ENCODE measurements at places on chromosomes 5 and 9. TPM values are rescaled to one million over a fixed set of nuclear protein-coding genes. Genes with fewer than 3 reads are reported as not detected.

DNA sequence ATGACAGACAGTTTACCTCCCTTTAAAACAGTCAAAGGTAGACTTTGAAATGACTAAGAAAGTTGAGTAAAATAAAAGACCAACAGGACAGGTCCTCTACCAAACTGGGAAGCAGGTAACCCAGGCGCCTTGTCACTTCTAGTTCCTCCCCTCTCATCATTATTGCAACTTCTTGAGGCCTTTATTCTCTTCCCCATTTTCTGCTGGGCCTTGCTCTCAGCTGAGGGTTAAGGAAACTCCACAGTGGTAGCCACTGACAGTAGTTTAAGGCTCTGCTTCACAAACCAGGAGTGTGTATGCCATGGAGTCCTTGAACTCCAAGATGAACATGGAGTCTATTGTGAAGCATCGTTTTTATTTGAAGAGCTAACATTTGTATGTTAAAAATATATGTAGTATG is 36.9 kb upstream of the TCERG1 start:
- H3K27ac ChIP-seq = no peak overlapping the region
- no peaks in the 10 kb centered on the region for H3K27me3 ChIP-seq
- DNase-seq = no peak
- no peak overlapping the region for H3K4me3 ChIP-seq
- no peaks in the 10 kb centered on the region for H3K36me3 ChIP-seq

GRCh38 chr5:134995850-134996402 is 28.2 kb downstream of the CATSPER3 start:
- no peaks in the 10 kb centered on the region for H3K4me1 ChIP-seq
- H3K27ac ChIP-seq = no peak overlapping the region
- H3K4me3 ChIP-seq = no peak overlapping the region
- H3K36me3 ChIP-seq = no peaks in the 10 kb centered on the region

DNA sequence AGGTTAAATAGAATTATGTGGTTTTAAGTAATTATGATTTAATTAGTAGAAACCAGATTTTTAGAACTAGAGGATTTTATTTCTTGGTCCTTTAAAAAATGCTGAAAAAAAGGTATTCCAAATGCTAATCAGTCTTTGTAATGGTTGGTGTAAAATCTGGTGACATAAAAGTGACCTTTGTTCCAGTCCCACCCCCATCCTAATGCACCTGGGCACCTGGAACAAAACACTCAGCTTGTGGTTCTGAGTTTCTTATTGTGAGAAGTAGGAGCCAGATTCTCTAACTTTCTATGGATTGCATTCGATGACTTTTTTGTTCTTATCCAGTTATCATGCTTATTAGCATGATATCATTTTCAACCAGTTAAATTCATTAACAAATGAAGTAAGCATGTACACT is 115.1 kb upstream of the CTNND2 start:
- no peaks in the 10 kb centered on the region for H3K36me3 ChIP-seq
- H3K27ac ChIP-seq = no peak overlapping the region
- H3K4me1 ChIP-seq = no peaks in the 10 kb centered on the region
- no peaks in the 10 kb centered on the region for H3K27me3 ChIP-seq

- H3K36me3 ChIP-seq = no peaks in the 10 kb centered on the region
- no peak overlapping the region for H3K27ac ChIP-seq
- peaks cover 11% of the 10 kb centered on the region for H3K27me3 ChIP-seq
- H3K4me1 ChIP-seq = no peaks in the 10 kb centered on the region
- H3K4me3 ChIP-seq = no peak overlapping the region
Observed at GRCh38 chr5:51389288-51389576, 6.0 kb downstream of the ISL1 start.

DNA sequence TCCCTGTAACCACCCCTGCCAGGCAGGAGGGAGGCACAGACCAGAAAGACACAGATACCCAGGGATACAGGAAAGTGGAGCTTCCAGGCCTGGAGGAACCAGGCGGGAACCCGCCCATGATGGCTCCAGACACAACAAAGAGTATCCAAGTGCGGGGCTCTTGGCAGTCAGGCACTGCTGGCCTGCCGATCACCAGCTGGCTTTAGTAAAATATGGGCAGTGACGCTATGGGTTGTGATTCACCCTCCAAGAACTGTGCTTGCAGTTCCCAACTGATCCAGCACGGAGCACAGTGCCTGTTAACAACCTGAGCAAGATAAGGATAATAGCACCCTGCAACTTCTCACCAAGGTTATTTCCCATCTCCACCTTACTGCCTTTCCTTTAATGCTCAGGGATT is 463.3 kb downstream of the IRX1 start:
- H3K4me1 ChIP-seq = no peaks in the 10 kb centered on the region
- H3K4me3 ChIP-seq = no peak overlapping the region
- DNase-seq = no peak
- H3K27me3 ChIP-seq = no peaks in the 10 kb centered on the region

- DNase-seq = no peak
- no peaks in the 10 kb centered on the region for H3K27me3 ChIP-seq
- H3K36me3 ChIP-seq = peaks cover 10% of the 10 kb centered on the region
- H3K4me1 ChIP-seq = peaks cover 5% of the 10 kb centered on the region
- no peak overlapping the region for H3K27ac ChIP-seq
Observed at GRCh38 chr5:75338408-75338807, 1.4 kb downstream of the HMGCR start.

DNA sequence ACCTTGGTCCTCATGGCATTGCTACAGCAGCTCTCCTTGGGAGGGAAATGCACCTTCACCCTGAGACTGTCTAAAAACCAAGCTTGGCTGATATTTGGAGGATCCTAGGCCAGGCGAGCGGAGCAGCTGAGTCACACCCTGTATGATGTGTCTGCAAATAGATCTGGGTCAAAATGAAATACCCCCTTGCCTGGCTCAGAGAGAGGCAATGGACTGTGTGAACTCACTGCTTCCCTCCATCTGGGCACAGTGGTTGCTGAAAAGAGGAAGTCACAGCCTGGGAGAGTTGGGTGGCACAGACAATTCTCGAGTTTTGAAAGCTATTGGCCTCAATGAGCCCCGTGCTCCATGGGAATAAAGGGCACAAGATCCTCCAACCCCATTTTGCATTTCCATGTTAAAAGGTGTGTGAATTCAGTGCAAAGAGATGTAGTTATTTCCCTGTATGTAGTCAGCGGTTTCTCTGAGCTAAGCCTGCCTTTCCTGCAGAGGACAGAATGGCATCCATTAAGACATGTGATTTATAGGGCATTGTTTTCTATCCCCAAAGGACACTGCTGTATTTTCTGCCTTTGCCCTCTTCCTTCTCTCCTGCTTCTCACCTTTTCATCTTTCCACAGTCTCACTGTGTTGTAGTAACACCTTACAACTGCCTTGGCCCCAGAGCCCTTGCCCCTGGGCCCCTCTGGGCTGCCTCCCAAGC is 177.2 kb downstream of the GADD45G start:
- H3K36me3 ChIP-seq = no peaks in the 10 kb centered on the region
- no peak overlapping the region for H3K27ac ChIP-seq
- H3K4me1 ChIP-seq = no peaks in the 10 kb centered on the region
- H3K27me3 ChIP-seq = no peaks in the 10 kb centered on the region
- H3K4me3 ChIP-seq = no peak overlapping the region

GRCh38 chr9:106532306-106533015 is 330.5 kb upstream of the ZNF462 start:
- H3K36me3 ChIP-seq = no peaks in the 10 kb centered on the region
- H3K27ac ChIP-seq = no peak overlapping the region
- no peak overlapping the region for H3K4me3 ChIP-seq
- no peaks in the 10 kb centered on the region for H3K4me1 ChIP-seq
- no peak for DNase-seq

- peak overlapping the region; percentile 67 for H3K4me3 ChIP-seq
- DNase-seq = no peak
- peaks cover 18% of the 10 kb centered on the region for H3K36me3 ChIP-seq
Observed at GRCh38 chr9:113220467-113221002, 542 bp downstream of the FKBP15 start.

DNA sequence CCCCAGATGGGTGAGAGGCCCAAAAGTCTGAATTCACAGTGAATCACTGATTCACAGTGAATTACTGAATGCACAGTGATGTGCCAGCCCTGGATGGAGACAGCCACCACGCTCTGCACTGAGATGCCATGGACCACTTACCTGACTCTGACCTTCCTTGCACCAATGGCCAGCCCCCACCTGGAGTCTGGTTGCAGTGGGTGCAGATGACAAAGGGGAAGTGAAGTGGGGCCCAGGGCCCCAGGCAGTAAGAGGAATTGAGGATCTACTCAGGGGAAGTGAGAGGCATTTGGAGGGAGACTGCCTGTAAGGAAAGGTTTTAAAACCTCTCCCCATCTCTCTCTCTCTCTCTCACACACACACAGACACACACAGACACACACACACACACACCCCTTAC is 412.1 kb downstream of the CYLC2 start:
- H3K27me3 ChIP-seq = no peaks in the 10 kb centered on the region
- no peak overlapping the region for H3K4me3 ChIP-seq
- DNase-seq = no peak
- no peaks in the 10 kb centered on the region for H3K36me3 ChIP-seq
- no peaks in the 10 kb centered on the region for H3K4me1 ChIP-seq
- no peak overlapping the region for H3K27ac ChIP-seq

DNA sequence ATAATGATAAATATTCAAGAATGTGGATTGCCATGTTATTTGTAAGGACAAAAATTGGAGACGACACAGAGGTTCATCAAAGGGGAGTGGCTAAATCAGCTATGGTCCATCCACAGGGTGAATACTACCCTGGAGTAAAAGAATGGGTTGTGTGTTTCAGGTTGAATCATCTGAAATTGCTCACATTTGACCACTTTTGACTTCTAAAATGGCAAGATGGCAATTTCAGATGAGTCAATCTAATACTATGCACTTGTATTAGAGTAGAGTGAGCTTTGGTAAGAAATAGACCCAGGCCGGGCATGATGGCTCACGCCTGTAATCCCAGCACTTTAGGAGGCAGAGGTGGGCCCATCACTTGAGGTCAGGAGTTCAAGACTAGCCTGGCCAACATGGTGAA is 131.8 kb downstream of the GAPVD1 start:
- no peaks in the 10 kb centered on the region for H3K27me3 ChIP-seq
- H3K4me3 ChIP-seq = no peak overlapping the region
- no peaks in the 10 kb centered on the region for H3K4me1 ChIP-seq
- DNase-seq = no peak
- H3K27ac ChIP-seq = no peak overlapping the region
- no peaks in the 10 kb centered on the region for H3K36me3 ChIP-seq

DNA sequence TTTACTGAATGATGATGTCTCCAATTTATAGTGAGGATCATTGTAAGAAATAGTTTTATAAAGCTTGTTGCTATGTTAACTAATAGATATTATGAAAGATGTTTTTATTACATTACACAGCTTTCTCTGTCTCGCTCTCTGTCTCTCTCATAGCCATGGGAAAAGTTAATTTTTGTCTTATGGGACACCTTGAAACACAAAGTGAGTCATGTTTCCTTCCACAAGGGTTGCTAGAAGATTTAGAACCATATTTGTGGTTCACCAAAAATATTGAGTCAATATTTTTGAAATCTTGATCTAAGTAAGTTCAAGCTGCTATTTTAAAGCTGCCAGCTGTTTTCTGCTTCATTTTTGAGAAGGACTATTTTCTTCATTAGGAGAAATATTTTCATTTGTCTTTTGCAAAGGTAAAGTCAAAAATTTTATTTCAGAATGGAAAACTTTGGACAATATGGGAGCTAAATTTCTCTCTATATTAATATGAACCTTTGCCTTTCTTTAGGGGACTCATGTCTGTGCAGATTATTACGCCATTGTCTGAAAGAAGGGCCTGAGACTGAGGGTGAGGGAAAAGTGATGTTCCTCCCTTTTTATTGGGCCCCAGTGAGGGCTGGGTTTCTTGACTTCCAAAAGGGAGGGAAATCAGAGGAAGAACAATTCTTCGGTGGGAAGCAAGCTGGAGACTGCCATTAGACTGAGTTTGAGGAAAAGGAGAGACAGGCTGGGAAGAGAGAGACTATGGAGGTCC is 87.9 kb upstream of the SLC24A2 start:
- no peak overlapping the region for H3K4me3 ChIP-seq
- DNase-seq = no peak
- H3K4me1 ChIP-seq = no peaks in the 10 kb centered on the region
- H3K27me3 ChIP-seq = no peaks in the 10 kb centered on the region
- H3K27ac ChIP-seq = no peak overlapping the region

DNA sequence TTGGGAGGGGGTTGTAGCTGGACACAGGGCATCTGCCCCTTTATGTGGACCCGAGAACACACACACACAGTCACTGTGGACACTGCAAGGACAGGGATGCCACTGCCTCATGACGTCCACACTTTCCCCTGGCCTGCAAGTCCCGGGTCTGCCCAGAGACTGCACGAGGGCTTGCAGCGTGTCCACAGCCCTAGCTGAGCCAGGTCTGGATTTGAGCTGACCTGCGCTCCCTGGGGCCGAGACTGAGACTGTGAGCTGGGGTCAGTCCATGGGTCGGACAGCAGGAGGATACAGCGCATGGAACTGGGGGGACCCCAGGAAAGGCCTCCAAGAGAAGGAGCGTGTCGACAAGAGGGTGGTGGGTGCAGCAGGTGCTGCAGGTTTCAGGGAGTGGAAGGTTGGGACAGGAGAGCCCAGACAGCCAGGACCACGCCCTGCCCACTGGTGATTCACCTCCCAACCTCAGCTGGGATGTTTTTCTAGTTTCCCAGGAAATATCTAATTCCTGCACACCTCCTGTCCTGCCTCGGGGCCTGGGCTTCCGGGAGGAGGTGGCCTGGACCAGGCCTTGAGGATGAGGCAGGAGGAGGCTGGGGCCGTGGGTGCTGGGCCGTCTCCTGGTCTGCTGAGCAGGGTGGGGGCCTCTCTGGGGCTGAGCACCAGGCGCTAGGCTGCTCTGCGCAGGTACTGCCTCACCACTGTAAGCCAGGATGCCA is 806 bp upstream of the RNF224 start:
- DNase-seq = no peak
- peaks cover 13% of the 10 kb centered on the region for H3K27me3 ChIP-seq
- H3K27ac ChIP-seq = no peak overlapping the region
- peaks cover 19% of the 10 kb centered on the region for H3K4me1 ChIP-seq
- peaks cover 3% of the 10 kb centered on the region for H3K36me3 ChIP-seq
- no peak overlapping the region for H3K4me3 ChIP-seq

- no peaks in the 10 kb centered on the region for H3K4me1 ChIP-seq
- no peak for DNase-seq
- no peak overlapping the region for H3K27ac ChIP-seq
- no peak overlapping the region for H3K4me3 ChIP-seq
Observed at GRCh38 chr5:1726469-1726865, 73.2 kb downstream of the MRPL36 start.

DNA sequence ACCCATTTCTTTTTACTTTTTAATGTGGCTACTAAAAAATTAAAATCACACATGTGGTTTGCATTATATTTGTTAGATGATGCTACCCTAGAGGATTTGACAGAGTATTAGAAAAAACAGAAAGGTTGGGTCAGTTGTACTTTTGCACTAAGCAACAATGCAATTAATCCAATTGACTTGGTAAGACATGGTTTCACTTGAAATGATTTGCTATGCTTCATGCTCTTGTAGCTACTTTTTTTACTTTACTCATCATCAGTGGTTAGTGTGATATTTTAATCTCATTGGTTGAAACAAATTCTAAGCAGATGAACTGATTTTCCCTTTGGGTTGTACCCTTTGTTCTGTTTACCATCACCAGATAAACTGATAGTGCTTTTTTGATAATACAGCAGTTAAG is 39.4 kb downstream of the HMHB1 start:
- no peak overlapping the region for H3K27ac ChIP-seq
- H3K27me3 ChIP-seq = no peaks in the 10 kb centered on the region
- H3K4me3 ChIP-seq = no peak overlapping the region
- no peak for DNase-seq
- no peaks in the 10 kb centered on the region for H3K4me1 ChIP-seq
- H3K36me3 ChIP-seq = no peaks in the 10 kb centered on the region

The PCDHGB7 gene
- total RNA-seq = 2.6 TPM

The SUSD3 gene
- not detected for total RNA-seq

The ZNF879 gene
- not detected for total RNA-seq

The C1QTNF2 gene
- total RNA-seq = 5.7 TPM

The GMCL2 gene
- not detected for total RNA-seq

The OLFML2A gene
- total RNA-seq = 7.8 TPM

The PPP1R26 gene
- total RNA-seq = 11.0 TPM

Measured in SJSA1 (cell line).